ENCODE measurements at places on chromosomes 13 and 19.

GRCh38 chr13:33349986-33350826, 64.7 kb upstream of the STARD13 start:
- no peak for DNase-seq

- DNase-seq, result no peak
Observed at GRCh38 chr13:75959861-75960481, 323.8 kb downstream of the LMO7 start.

DNA sequence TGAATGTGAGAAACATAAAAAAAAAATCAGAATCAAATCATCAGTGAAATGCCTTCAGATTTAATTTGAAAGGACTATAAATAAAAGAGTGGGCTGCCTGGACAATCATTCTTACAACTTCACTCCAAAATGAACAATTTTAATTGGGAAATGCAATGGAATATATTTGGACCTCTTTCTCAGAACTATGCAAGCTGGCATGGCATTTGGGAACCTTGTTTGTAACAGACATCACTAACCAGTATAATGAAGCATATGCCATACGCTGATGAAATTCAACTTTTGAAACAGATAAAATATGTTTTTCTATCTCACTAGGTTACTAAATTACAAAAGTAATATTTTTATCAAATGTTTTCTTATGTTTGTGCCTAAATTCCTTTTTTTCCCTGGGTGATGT, 64.2 kb upstream of the FAM216B start:
- DNase-seq, result no peak

DNA sequence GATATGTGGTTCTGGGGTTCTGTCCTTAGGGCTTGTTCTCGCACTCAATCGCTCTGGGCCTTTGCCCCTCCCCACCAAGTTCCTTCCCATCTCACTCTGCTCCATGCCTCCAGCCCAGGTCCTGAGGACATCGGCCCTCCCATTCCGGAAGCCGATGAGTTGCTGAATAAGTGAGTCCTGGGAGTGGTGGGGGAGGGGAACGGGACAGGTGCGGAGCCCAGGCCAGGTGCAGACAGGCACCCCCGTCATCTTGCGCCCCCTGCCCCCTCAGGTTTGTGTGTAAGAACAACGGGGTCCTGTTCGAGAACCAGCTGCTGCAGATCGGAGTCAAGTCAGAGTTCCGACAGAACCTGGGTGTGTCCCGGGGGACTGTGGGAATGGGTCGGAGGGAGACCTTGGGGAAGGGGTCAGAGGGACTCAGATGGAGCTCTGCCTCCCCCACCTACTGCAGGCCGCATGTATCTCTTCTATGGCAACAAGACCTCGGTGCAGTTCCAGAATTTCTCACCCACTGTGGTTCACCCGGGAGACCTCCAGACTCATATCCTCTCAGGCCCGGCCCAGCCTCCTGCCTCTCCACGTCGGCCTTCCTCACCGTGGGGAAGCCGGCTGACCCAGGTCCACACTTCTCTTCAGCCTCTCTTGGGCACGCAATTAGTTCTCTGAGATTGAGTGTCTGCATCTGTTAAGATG, 10.1 kb downstream of the FUZ start:
- no peak for DNase-seq

DNA sequence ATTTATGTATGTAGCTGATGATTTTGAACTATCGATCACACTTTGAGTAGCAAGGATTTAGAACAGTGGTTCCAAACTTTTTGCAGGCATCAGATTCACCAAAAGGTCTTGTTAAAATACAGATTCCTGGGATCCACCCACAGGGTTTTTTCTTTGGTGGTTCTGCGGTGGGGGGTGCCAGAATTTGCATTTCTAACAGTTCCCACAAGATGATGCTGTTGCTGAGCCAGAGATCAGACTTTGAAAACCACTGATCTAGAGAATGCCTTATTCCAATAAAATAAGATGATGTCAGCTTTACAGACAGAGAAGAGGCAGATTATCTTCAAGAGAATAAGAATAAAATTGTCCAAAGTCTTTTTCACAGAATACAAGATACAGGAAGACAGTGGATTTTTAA, 80.9 kb upstream of the SHISA2 start:
- DNase-seq, result peak; percentile 1

Measured in amygdala (tissue), 56 donors.